ENCODE measurements at places on chromosomes 6 and 20. TPM values are rescaled to one million over a fixed set of nuclear protein-coding genes. Genes with fewer than 3 reads are reported as not detected.

TBC1D7 gene
- total RNA-seq, result 18.0 TPM

RAB32 gene
- 119 TPM for total RNA-seq

GJA1 gene
- total RNA-seq, result 120 TPM

BCAS1 gene
- total RNA-seq, result under 0.01 TPM

DYNLT2 gene
- 0.99 TPM for total RNA-seq

HNF4A gene
- not detected for total RNA-seq

CABLES2 gene
- 1.0 TPM for total RNA-seq

SLPI gene
- total RNA-seq, result not detected

MATN4 gene
- 0.33 TPM for total RNA-seq

CBLN4 gene
- not detected for total RNA-seq

HAO1 gene
- total RNA-seq, result not detected

SMPD2 gene
- 8.7 TPM for total RNA-seq

TMEM30A gene
- total RNA-seq, result 172 TPM

CST9 gene
- not detected for total RNA-seq

PSORS1C1 gene
- 0.29 TPM for total RNA-seq

MLN gene
- total RNA-seq, result not detected

NRSN1 gene
- not detected for total RNA-seq

GHRH gene
- total RNA-seq, result not detected

CDKN1A gene
- 1,000 TPM for total RNA-seq

COL9A1 gene
- not detected for total RNA-seq

CPXM1 gene
- 0.83 TPM for total RNA-seq

CTCFL gene
- not detected for total RNA-seq

MUCL3 gene
- total RNA-seq, result not detected

CD24 gene
- 1.9 TPM for total RNA-seq

APCDD1L gene
- 17.5 TPM for total RNA-seq

RSPH3 gene
- 6.0 TPM for total RNA-seq

GSTA3 gene
- total RNA-seq, result not detected

ZBTB2 gene
- 8.9 TPM for total RNA-seq

ARFGEF3 gene
- 0.44 TPM for total RNA-seq

DTNBP1 gene
- total RNA-seq, result 10.8 TPM

PROKR2 gene
- total RNA-seq, result not detected

MTG2 gene
- 27.1 TPM for total RNA-seq

ENPP1 gene
- total RNA-seq, result 42.0 TPM

FUCA2 gene
- 131 TPM for total RNA-seq

OR2J2 gene
- not detected for total RNA-seq

TRIM15 gene
- total RNA-seq, result not detected

SLC35A1 gene
- total RNA-seq, result 20.7 TPM

FRMD1 gene
- total RNA-seq, result not detected

NFATC2 gene
- total RNA-seq, result under 0.01 TPM

LAMA4 gene
- 577 TPM for total RNA-seq

EPPIN gene
- not detected for total RNA-seq

NOTCH4 gene
- total RNA-seq, result 1.3 TPM

LY6G6C gene
- total RNA-seq, result not detected

SEMG1 gene
- not detected for total RNA-seq
